ENCODE measurements at places on chromosomes 1 and 21. TPM values are rescaled to one million over a fixed set of nuclear protein-coding genes. Genes with fewer than 3 reads are reported as not detected.

PCSK9 gene
- 4.4 TPM for total RNA-seq

SYNC gene
- 8.7 TPM for total RNA-seq

CYP4A22 gene
- not detected for total RNA-seq

IGSF21 gene
- not detected for total RNA-seq

EFHD2 gene
- 248 TPM for total RNA-seq
